Amygdala (tissue), 56 donors: ENCODE measurements at places on chromosomes 5 and 9.

DNA sequence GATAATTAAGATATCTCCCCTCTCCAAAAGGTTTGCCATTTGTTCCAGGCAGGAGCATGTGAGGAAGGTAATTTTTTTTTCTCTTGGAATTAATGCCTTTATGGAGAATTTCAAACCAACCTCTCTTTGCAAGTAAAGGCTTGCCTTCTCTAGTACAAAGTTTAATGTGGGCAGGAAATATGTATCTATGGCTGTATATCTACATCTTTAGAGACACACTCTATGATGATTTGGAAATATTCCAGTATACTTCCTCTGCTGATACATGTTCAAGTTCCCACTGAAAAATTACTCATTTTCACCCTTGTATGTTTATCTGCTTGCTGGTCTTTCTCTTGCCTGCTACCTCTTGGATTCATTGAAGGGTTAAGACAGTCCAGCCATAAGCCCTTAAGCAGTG, 83.5 kb upstream of the SEMA6A start:
- DNase-seq: no peak

DNA sequence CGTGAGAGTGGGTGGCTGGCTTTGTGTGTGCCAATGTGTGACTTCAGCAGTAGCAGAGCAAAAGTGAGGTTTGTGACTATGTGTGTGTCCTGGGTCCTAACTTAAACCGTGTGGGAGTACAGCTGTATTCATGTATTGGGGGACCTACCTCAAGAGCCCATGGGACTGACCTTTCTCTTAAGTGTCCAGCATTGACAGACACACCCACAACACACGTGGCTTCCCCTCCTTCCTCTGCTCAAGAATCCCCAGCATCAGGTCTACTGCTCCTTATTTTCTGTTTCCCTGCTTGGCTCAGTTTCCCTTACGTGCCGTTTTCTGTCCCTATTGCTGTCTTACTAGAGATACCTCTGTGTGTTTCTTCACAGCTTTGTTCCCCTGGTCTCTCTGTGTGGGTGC, 616 bp downstream of the IL11RA start:
- DNase-seq: no peak

- DNase-seq: no peak
These were observed 1.5 kb upstream of the PHF19 start for GRCh38 chr9:120878188-120879130.

GRCh38 chr9:93072383-93072795, 13.9 kb downstream of the SUSD3 start:
- DNase-seq: no peak

GRCh38 chr9:75812141-75812540, 78.3 kb upstream of the PCSK5 start:
- DNase-seq: no peak

DNA sequence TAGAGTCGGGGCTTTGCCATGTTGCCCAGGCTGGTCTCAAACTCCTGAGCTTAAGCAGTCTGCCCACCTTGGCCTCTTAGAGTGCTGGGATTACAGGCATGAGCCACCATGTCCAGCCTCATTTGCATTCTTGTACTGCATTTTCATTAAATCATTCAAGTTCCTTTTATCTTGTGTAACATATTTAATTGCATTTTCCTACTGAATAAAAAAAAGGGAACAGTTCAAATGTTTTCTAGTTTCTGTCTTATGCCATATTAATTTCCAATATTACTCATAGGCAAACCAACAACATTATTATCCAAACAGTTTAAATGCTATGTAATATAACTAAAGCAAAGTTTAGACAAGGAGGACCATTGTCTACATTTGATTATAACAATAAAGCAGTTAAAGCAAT, 6.1 kb downstream of the SLC31A1 start:
- DNase-seq: no peak
